H9 (cell line): ENCODE measurements at places on chromosomes 13 and 19. TPM values are rescaled to one million over a fixed set of nuclear protein-coding genes. Genes with fewer than 3 reads are reported as not detected.
A peak's percentile ranks its signal among the peaks of the same experiment; 100 is the strongest.

FGF9 gene
- 0.20 and 0.22 TPM in 2 replicates for total RNA-seq

GRCh38 chr13:35838356-35838755 lies 292.8 kb downstream of the DCLK1 start:
- no peaks in the 10 kb centered on the region for H3K4me1 ChIP-seq
- H3K4me3 ChIP-seq: no peak overlapping the region
- H3K36me3 ChIP-seq: peaks cover 21% of the 10 kb centered on the region
- no peaks in the 10 kb centered on the region for H3K27me3 ChIP-seq
- no peak overlapping the region for H3K27ac ChIP-seq

SRRM5 gene
- 0.44 and 0.70 TPM in 2 replicates for total RNA-seq

APOC4 gene
- not detected in 2 replicates for total RNA-seq

- H3K4me1 ChIP-seq: peaks cover 6% of the 10 kb centered on the region; the same call in 1 of the 2 replicates
- H3K27ac ChIP-seq: no peak overlapping the region
- H3K4me3 ChIP-seq: no peak overlapping the region
- H3K27me3 ChIP-seq: no peaks in the 10 kb centered on the region
- no peaks in the 10 kb centered on the region for H3K36me3 ChIP-seq
These were observed 55.9 kb downstream of the DLEU7 start for GRCh38 chr13:50787316-50788195.

CEACAM4 gene
- total RNA-seq: not detected in 2 replicates

YJEFN3 gene
- 15.7 and 16.6 TPM in 2 replicates for total RNA-seq

FREM2 gene
- 15.4 and 16.0 TPM in 2 replicates for total RNA-seq

PRR22 gene
- 7.1 and 8.1 TPM in 2 replicates for total RNA-seq

- no peak overlapping the region for H3K27ac ChIP-seq
- H3K4me3 ChIP-seq: no peak overlapping the region
- peaks cover 10% of the 10 kb centered on the region; the same call in 2 of the 3 replicates for H3K36me3 ChIP-seq
- no peaks in the 10 kb centered on the region; the same call in 1 of the 2 replicates for H3K4me1 ChIP-seq
- no peaks in the 10 kb centered on the region for H3K27me3 ChIP-seq
- no peak for DNase-seq
These were observed 5.2 kb downstream of the DKKL1 start for GRCh38 chr19:49368711-49369358.

- H3K4me1 ChIP-seq: no peaks in the 10 kb centered on the region
- peaks cover 19% of the 10 kb centered on the region for H3K36me3 ChIP-seq
- DNase-seq: no peak
- H3K27me3 ChIP-seq: no peaks in the 10 kb centered on the region
These were observed 18.2 kb upstream of the ZNF543 start for GRCh38 chr19:57302020-57302465.

DNA sequence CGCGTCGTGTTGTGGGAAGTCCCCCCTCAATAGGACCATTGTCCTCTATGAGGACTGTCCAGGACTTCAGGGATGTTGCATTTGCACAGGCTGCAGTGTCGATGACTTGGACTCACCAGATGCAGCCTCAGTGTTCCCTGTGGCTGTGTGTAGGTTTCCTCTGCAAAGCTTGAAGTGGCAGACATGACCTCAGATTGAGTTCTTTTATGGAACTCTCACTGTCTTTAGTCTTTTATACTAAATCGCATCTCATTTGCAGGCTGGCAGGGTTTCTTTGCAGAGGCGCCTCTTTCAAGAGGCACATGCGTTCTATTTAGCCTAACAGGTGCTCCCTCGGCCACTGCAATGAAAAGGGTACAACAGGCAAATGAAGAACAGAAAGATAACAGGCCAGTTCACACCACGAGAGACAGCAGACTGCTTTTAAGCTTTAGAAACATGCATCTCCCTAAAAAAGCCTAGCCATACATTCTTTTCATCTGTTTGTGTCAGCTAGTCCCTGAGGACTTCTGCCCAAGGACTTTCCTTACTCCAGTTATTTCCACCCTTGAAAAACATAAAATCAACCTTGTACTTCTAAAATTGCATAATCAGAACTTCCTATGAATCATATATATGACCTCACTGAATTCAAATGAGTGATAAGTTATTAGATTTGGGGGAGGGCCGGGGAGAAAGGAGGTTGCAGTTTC lies 118.4 kb downstream of the RAB20 start:
- H3K4me3 ChIP-seq: no peak overlapping the region
- H3K27me3 ChIP-seq: no peaks in the 10 kb centered on the region
- peaks cover 8% of the 10 kb centered on the region; the same call in 2 of the 3 replicates for H3K36me3 ChIP-seq
- DNase-seq: no peak

DNA sequence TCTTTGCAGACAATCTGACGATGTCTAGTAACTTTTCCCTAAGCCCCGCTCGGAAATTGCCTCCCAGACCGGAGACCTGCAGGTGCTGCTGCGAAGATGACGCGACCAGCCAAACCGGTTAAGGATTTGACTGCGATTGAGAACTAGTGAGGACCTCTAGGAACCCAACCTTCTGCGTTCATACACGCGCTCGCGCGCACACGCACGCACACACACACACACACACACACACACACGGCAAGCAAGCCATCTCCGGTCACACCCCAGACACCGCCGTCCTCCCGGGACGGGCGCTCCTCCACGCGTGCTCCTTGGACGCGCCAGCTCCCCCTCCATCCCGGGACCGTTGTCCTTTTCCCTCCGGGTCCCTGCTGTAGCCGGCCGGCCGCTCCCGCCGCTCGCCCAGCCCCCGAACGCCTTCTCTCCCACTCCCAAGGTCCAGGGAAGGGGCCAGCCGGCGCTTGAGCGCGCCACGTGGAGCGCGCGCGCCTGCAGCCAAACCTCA lies 1.2 kb downstream of the TBC1D4 start:
- peak overlapping the region; percentile 88 for H3K4me3 ChIP-seq
- no peaks in the 10 kb centered on the region for H3K36me3 ChIP-seq
- H3K4me1 ChIP-seq: no peaks in the 10 kb centered on the region
- no peak overlapping the region for H3K27ac ChIP-seq
- peak; percentile 72 for DNase-seq
- no peaks in the 10 kb centered on the region for H3K27me3 ChIP-seq

DNA sequence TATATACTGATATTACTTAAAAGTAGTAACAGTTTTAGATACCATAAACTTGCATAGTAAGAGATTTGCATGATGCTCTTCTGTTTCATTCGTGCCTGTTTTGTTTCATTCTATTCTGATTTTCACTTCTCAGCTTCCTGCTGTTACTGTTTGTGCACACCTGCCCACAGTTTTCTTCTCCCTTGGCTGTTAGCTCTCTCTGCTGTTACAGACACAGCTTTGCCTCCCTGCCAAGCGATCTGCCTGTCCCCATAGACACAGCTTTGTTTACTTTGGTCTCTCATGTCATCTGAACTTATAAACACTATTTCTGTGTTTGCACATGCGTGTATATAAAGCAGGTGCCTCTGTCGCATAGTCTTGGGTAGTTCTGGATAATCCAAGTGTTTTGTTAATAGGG lies 21.4 kb upstream of the UPF3A start:
- H3K27ac ChIP-seq: no peak overlapping the region
- no peak for DNase-seq
- H3K4me1 ChIP-seq: no peaks in the 10 kb centered on the region
- H3K27me3 ChIP-seq: no peaks in the 10 kb centered on the region
- H3K4me3 ChIP-seq: no peak overlapping the region

DNA sequence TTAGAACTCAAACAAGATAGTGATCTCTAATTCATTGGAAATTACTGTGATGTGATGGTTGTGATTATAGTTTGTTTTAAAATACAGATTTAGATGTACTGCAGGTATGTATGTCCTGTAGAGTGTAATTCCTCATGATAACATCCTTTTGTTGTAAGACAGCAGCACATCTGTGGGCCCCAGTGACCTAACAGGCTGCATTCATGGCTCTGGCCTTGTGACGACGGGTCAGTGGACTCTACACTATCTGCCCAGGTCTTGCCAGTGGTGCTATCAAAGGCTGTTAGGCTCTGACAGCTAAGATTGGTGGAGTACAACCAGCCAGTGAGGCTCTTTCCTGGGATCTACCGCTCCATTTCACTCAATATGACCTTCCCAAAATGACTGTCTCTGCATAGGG lies 158.4 kb downstream of the MTUS2 start:
- no peaks in the 10 kb centered on the region for H3K36me3 ChIP-seq
- no peaks in the 10 kb centered on the region for H3K27me3 ChIP-seq
- H3K4me3 ChIP-seq: no peak overlapping the region
- H3K27ac ChIP-seq: no peak overlapping the region
- no peak for DNase-seq

DNA sequence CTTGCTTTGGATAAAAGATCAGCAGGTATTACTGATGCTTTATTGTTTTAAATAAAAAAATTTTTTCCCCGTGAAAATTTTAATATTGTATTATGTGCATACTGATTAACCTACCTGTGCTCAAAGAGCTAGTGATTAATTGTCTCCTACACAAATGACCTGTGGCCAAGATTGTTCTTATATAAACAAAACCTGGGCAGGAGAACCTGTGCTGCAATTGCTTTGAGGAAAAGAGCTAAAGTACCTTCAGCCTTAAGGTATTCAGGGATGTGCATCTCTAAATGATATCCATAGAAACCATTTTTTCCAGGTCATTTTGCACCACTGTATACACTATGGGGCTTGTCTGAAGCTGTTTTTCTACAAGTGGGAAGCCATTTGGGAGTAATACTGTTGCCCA lies 1.2 kb downstream of the FRY start:
- H3K4me1 ChIP-seq: no peaks in the 10 kb centered on the region; the same call in 1 of the 2 replicates
- no peak overlapping the region for H3K4me3 ChIP-seq
- H3K27me3 ChIP-seq: no peaks in the 10 kb centered on the region
- no peaks in the 10 kb centered on the region for H3K36me3 ChIP-seq
- DNase-seq: no peak

CCDC70 gene
- total RNA-seq: not detected in 2 replicates

DNA sequence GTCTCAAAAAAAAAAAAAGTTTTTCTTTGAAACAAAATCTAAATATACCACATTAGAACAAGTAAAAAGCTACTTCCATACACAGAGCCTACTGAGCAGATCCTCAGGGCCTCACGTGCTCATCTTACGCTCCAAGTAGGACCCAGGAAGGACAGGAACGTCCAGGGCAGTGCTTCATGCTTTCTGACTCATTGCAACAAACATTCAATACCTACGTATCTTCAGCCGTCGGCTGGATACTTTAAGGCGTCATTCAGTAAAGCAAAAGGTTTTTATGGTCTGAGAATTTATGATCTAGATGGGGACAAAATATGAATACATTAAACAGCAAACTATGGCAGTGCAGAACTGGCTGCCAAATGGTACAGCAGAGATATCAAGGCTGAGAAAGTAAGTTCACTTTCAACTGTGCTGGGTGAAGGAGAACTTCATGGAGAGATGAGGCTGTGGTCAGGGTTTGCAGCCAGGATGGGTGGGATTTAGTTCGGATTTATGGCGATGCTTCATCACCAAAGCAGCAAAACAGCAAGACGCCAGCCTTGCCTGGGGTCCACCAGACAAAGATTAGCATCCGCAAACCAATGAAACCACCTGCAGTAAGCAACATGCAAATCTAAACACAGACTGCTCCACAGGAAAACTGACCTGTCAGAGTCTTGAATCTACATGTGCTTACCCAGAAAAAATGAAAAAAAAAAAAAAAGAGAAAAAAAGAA lies 20.5 kb downstream of the CARS2 start:
- DNase-seq: no peak
- H3K27me3 ChIP-seq: no peaks in the 10 kb centered on the region
- no peak overlapping the region for H3K4me3 ChIP-seq
- no peak overlapping the region for H3K27ac ChIP-seq

- H3K36me3 ChIP-seq: no peaks in the 10 kb centered on the region
- no peak overlapping the region for H3K4me3 ChIP-seq
- no peaks in the 10 kb centered on the region for H3K27me3 ChIP-seq
- peak; percentile 41 for DNase-seq
- no peaks in the 10 kb centered on the region; the same call in 1 of the 2 replicates for H3K4me1 ChIP-seq
These were observed 46.2 kb downstream of the DCT start for GRCh38 chr13:94433055-94433961.
